ENCODE measurements at places on chromosomes 7 and 10.

GRCh38 chr10:29586509-29586908 is 48.3 kb downstream of the SVIL start:
- no peak for DNase-seq

DNA sequence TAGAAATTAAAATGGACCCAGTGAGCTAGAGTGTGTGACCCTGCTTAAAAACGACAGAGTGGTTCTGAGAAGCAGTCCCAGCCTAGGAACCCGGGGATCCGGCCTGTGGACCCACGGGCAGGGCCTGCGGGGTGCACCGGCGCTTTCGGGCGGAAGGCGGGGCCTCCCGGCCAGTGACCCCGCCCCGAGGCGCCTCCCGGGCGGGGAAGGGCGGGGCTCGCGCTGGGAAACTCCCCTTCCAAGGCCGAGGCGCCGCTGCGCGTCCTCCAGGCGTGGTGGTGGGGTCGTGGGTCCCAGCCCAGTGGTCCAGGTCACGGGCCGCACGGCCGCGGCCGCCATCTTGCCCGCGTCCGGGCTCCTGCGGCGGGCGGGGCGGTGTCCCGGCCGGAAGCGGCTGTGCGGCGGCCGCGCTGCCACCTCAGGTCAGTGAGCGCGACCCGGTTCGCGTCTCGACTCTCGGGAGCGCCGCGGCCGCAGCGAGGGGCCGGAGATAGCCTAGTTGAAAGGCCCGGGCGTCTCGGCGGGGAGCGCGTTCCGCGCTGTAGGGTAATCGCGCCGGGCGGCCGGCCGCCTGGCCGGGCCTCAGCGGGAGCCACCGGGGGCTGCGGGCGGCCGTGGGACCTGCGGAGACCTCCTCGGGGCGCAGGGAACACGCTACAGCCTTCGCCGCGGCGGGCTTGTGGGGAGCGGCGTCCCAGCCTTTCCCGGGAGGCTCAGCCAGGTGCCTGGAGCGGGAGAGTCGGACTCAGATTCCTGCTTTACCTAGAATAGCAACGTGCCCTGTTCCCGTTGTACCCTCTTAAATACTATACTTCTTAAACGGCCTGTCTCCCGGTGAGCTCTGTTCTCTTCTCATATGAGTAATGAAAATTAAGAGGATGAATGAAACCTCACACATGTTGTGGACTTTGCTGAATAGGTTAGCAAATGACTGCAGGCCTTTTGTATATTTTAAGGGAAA is at the start of gene MIOS:
Gene MIOS (plus strand): TSS at position 234 of the 961 bp plus-strand sequence. CDS start 5,592 bp downstream, outside the sequence.
- DNase-seq = no peak

DNA sequence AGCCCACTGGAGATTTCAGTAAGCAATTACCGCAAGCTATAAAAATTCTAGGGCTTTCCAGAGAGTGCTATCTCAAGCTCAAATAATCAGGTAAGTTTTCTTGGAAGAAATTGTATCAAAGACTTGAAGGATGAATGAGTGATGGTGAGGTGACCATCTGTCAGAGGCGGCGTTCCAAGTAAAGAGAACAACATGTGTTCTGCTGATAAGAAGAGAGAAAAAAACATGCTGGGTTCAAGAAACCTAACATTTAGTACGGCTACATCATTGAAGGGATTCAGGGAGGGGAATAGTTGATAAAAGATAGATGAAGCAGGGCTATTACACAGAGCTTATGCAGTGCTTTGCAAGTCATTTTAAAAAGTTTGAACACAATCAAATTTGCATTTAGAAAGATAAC is 100.7 kb downstream of the GNAI1 start:
- no peak for DNase-seq

DNA sequence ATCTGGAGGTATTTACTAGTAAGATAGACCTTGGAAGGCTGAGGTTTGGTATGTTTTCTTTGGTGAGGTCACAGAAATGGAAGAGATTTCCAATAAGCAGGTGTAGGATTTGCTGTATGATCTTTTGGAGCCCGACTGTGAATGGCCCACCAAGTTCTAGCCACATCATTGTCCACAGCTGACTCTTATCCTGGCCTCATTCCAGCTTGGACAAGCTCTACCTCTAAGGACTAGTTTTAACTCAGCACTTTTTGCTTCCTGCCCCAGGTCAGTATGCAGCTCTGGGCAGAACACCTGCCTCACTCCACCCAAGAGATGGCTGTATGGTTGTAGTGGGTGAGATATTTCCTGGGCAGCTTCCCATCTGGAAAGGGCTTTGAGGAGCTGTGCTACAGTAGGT is 6.1 kb upstream of the CPA4 start:
- DNase-seq = no peak

- DNase-seq = peak; percentile 49
Measured at GRCh38 chr10:33483124-33483815, 148.8 kb upstream of the NRP1 start.

DNA sequence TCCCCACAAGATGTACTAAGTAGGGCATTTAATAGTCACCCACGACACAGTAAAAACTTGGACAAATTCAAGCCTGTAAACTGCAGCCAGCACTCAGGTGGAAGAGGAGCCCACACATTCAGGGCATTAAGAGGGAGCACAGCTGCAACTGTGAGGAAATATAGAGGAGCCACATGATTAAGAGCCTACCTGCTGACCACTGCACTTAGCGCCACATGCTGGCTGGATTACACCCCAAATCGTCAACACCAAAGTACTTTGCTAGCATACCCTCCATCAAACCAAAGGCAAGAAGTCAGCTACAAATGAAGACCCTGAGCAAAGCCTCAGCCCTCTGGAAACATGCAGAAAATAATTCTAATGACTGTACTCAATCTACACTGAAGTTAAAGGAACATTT is 322.3 kb upstream of the PLXDC2 start:
- no peak for DNase-seq

DNA sequence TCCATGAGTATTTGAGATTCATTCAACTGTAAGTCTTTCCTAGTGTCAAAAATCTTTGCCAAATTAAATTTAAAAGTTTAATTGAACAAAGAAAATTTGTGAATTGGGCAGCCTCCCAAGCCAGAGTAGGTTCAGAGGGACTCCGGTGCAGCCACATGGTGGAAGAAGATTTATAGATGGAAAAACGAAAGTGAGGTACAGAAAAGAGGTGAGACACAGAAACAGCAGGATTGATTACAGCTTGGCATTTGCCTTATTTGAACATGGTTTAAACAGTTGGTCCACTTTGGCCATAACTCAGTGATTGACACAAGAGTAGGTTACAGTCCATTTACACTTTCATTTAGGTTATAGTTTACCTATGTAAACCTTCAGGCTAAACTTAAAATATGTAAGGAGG is 465.8 kb downstream of the ARL4A start:
- DNase-seq = no peak

DNA sequence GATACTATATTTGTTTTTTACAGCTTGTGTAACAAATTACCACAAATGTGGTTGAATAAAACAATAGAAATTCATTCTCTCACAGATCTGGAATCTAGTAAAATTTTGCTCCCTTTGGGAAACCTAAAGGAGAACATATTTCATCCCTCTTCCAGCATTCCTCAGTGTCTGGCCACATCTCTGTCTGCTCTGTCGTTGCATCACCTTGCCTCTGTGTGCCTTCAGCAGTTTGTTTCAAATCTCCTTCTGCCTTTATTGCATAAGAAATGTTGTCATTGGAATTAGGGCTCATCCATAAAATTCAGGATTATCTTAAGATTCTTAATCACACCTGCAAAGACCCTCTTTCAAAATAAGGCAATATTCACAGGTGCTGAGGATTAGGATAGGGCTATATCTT is 14.5 kb downstream of the OR2A14 start:
- no peak for DNase-seq

DNA sequence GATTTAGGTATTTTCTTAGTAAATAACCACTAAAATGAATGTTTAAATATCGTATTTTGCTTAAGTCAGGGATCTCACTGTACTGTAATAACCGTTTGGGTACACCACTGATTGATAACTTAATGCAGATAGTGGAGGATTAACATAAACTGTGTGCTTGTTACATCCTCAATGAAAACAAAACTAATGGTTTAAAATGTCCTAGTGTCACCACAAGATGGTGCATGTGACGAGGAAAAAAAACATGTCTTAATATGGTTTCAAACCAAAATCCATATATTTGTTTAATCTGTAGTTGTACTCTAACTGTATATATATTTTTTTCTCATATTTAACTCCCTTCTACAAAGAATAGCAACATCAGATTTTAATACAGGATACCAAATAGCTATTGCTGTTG is 19.2 kb downstream of the ARMC10 start:
- no peak for DNase-seq

DNA sequence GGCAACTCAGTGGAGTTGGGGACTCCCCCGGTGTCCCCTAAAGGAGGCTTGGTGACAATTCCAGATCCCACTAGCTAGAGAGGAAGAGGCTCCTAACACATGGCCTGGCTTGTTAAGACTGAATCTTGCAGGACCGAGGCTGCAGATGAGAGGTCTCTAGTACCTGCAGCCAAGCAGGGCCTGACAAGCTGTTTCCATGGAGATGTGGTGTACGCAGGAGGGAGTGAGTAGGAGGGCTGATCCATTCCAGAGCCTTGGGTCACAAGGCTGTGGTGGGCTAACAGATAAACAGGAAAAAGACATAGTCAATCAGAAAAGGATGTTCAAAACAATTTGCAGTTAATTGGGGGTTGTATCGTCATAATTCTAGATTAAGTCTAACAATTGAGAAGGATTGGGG is 77.3 kb upstream of the MKLN1 start:
- no peak for DNase-seq

All from NCI-H1436 treated with DMSO at 0.1 percent for 48 hours (cell line).